ENCODE measurements at places on chromosomes 2 and 18. TPM values are rescaled to one million over a fixed set of nuclear protein-coding genes. Genes with fewer than 3 reads are reported as not detected.
A peak's percentile ranks its signal among the peaks of the same experiment; 100 is the strongest.

DNA sequence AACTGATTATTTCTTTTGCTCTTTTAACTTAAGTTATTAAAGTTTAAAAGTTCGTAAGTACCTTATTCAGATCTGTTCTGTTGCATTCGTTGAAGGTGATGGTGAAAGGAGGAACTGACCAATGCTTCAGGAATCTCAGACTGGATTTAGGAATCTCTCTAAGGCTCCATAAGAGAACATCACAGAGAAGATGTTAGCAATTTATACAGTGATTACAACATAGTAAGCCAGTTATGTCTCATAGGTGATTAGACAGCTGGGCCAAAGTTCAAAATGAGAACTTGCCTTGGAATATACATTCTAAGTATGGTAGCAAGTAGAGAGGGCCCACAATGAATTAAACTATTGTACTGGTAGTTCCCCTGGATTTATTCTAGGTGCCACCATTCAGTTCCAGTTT, 3.2 kb downstream of the MARS2 start:
- no peaks in the 10 kb centered on the region for H3K36me3 ChIP-seq
- peak overlapping the region; percentile 55 for H3K4me3 ChIP-seq
- no peak for DNase-seq
- H3K4me1 ChIP-seq = peaks cover 17% of the 10 kb centered on the region

GRCh38 chr18:48840491-48840877, 110.3 kb downstream of the SMAD7 start:
- H3K36me3 ChIP-seq = no peaks in the 10 kb centered on the region
- H3K27ac ChIP-seq = no peak overlapping the region
- H3K4me1 ChIP-seq = peaks cover 5% of the 10 kb centered on the region
- H3K4me3 ChIP-seq = no peak overlapping the region

DNA sequence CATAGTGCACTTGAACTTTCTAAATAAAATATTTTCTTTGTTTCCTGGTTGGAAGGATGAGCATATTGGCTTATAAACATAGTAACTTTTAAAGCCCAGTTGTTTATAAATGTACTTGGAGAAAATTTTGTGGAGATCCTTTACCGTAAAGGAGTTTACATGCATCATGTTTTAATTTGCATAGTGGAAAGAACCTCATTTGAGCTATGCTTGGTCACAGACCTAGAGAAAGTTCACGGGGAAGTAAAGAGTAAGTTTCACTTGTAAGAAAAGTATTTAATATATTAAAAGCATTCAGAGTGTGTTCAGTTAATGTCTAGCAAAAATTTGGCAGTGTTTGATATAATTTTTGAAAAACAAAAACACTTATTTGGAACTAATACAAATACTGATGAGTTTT, 45.3 kb downstream of the PIKFYVE start:
- no peaks in the 10 kb centered on the region for H3K27me3 ChIP-seq
- H3K4me1 ChIP-seq = peaks cover 13% of the 10 kb centered on the region
- DNase-seq = no peak
- H3K27ac ChIP-seq = peak overlapping the region; percentile 76

- no peak for DNase-seq
- H3K27ac ChIP-seq = no peak overlapping the region
- no peaks in the 10 kb centered on the region for H3K4me1 ChIP-seq
- H3K27me3 ChIP-seq = no peaks in the 10 kb centered on the region
- no peak overlapping the region for H3K4me3 ChIP-seq
These were observed 104.9 kb downstream of the VWA3B start for GRCh38 chr2:98191883-98192282.

GRCh38 chr2:166614029-166614428, 120.0 kb upstream of the SCN7A start:
- no peaks in the 10 kb centered on the region for H3K27me3 ChIP-seq
- no peaks in the 10 kb centered on the region for H3K36me3 ChIP-seq
- DNase-seq = no peak
- no peak overlapping the region for H3K27ac ChIP-seq

GRCh38 chr2:143204062-143204461, 74.8 kb downstream of the ARHGAP15 start:
- H3K4me1 ChIP-seq = no peaks in the 10 kb centered on the region
- DNase-seq = no peak
- H3K36me3 ChIP-seq = no peaks in the 10 kb centered on the region
- H3K4me3 ChIP-seq = no peak overlapping the region

GRCh38 chr2:184692141-184692734, 93.9 kb downstream of the ZNF804A start:
- H3K4me1 ChIP-seq = no peaks in the 10 kb centered on the region
- H3K27me3 ChIP-seq = no peaks in the 10 kb centered on the region
- no peak for DNase-seq
- no peaks in the 10 kb centered on the region for H3K36me3 ChIP-seq
- H3K4me3 ChIP-seq = no peak overlapping the region

DNA sequence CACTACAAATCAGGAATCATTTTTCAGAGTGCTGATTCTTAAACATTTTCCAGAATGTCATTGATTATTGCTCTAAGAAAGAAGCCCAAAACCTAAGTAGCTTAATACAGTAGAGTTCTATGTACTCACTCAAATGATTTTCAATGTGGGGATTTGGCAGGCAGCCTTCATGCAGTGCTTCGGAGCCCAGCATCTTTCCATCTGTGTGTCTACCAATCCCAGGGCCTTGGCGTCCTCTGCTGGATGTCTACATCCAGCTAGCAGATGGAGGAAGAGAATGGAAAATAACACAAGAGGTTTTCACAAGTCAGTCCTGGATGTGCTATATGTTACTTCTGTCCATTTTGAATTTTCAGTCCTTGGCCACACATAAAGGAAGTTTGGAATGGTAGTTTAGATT, 151.8 kb downstream of the RDH14 start:
- DNase-seq = no peak
- H3K36me3 ChIP-seq = no peaks in the 10 kb centered on the region
- H3K27ac ChIP-seq = no peak overlapping the region
- H3K4me3 ChIP-seq = no peak overlapping the region
- H3K27me3 ChIP-seq = no peaks in the 10 kb centered on the region
- H3K4me1 ChIP-seq = no peaks in the 10 kb centered on the region

GRCh38 chr2:120862201-120863060, 126.8 kb downstream of the GLI2 start:
- H3K27ac ChIP-seq = no peak overlapping the region
- H3K27me3 ChIP-seq = peaks cover 2% of the 10 kb centered on the region
- H3K4me1 ChIP-seq = no peaks in the 10 kb centered on the region
- H3K4me3 ChIP-seq = no peak overlapping the region
- H3K36me3 ChIP-seq = no peaks in the 10 kb centered on the region

DNA sequence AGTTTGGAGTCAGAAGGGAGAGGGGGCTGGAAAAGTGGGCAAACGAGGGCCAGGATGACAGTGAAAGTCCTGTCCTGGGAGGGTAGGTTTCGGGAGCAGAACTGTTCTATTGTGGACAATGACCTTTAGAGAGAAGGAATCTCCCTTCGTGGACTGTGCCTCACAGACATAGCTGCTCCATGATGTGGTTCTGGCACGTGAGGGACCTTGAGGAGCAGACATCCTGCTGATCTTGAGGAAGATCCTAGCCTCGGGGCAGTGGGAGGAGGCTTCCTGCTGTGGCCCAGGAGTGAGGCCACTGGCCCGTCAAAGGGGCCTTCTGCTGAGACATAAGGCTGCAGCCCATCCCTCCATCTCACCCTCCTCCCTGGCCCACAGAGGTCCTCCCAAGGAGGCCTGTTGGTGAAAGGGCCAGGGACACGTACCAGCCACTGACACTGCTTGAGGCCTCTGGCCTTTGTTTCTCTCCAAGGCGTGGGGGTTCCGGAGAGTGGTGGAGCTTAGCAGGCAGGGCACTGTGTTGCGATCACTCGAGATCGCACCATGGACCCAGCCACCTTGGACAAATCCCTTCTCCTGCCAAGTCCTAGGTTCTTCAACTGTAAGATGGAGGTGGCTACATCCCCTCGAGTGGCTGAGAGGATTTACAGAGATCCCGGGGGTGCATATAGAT, 167.2 kb downstream of the CELF4 start:
- H3K4me1 ChIP-seq = peaks cover 2% of the 10 kb centered on the region
- peaks cover 4% of the 10 kb centered on the region for H3K27me3 ChIP-seq
- H3K4me3 ChIP-seq = no peak overlapping the region
- no peak overlapping the region for H3K27ac ChIP-seq
- no peak for DNase-seq

- no peak overlapping the region for H3K4me3 ChIP-seq
- no peak overlapping the region for H3K27ac ChIP-seq
- no peaks in the 10 kb centered on the region for H3K4me1 ChIP-seq
- no peaks in the 10 kb centered on the region for H3K27me3 ChIP-seq
These were observed 115.8 kb upstream of the NOSTRIN start for GRCh38 chr2:168686452-168687191.

DNA sequence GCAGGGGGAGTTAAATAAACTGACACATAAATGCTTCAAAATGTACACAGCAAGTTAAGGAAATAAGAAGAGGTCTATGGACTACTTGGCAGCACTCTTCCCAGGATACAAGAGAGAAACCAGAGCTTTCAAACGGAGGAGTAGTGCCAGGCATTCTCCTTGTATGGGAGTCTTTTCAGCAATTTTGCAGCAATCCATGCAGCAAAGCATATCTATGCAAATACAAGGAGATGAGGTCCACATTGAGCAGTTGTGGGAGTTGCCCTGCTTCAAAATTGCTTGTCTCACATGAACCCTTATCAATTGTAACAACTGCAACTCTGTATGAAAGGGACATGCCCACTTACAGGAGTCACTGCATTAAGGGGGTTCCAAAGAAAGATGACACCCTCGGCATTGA, 37.8 kb downstream of the SCN9A start:
- H3K27me3 ChIP-seq = no peaks in the 10 kb centered on the region
- no peak overlapping the region for H3K4me3 ChIP-seq
- no peak for DNase-seq
- H3K27ac ChIP-seq = no peak overlapping the region

DNA sequence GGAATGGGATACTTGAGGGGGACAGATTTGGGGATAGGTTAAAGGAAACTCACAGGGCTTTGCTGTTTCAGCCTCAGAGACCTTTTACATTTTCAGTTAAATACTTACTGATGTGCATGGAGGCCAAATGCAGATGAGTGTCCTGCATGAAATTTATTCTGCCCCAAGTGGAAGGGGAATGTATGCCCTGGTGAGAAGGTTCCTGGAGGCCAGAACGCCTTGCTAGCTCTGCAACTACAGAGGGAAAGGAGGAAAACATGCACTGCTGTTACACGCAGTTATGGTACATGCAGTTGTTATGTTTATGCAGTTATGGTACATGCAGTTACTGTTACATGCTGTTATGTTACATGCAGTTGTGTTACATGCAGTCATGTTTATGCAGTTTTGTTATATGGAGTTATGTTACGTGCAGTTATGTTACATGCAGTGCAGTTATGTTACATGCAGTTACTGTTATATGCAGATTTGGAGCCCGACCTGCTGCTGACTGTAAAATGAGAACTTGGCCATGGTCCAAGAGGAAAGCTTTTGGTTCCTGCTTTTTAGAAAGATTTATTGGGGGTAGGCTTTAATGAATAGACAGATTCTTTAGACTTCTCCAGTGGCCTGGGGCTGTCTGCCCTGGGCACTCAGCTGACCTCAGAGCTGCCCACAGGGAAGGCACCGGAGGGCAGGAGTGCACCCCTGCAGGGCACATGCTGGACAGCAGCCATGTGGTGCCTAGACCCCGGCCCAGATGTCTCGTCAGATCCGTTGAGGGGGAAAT, 84.1 kb downstream of the LDLRAD4 start:
- no peaks in the 10 kb centered on the region for H3K4me1 ChIP-seq
- no peak for DNase-seq
- H3K4me3 ChIP-seq = no peak overlapping the region
- no peaks in the 10 kb centered on the region for H3K36me3 ChIP-seq
- H3K27me3 ChIP-seq = peaks cover 3% of the 10 kb centered on the region
- H3K27ac ChIP-seq = no peak overlapping the region

DNA sequence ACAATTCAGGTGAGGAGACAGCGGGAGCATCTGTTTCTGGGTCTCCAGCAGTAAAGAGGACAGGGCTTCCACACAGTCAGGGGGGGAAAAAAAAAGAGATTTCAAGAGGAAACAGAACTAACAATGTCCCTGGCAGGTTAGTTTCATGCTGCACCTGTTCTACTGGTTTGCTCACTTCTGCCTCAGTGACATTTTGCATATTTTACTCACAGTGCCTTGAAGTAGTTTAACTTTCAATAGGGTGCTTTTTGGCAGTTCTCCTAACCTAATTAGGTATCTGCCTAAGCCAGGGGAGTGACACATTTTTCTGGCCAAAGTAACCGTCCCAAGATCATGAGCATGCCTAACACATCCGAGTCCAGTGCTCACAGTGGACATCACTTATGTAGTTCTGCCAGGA, 109.0 kb upstream of the ALK start:
- H3K4me3 ChIP-seq = no peak overlapping the region
- H3K27me3 ChIP-seq = no peaks in the 10 kb centered on the region
- no peaks in the 10 kb centered on the region for H3K4me1 ChIP-seq
- no peak for DNase-seq
- H3K27ac ChIP-seq = no peak overlapping the region
- H3K36me3 ChIP-seq = no peaks in the 10 kb centered on the region

The MEP1B gene
- not detected for total RNA-seq

The SDC1 gene
- total RNA-seq = 33.1 TPM

The LIMS4 gene
- total RNA-seq = 0.49 TPM

The HOXD13 gene
- not detected for total RNA-seq

The TEKT4 gene
- 0.13 TPM for total RNA-seq

The FRZB gene
- total RNA-seq = not detected

The MLPH gene
- total RNA-seq = 0.40 TPM

The ATIC gene
- total RNA-seq = 300 TPM

The ZNF514 gene
- total RNA-seq = 8.7 TPM

The ARHGAP15 gene
- 44.8 TPM for total RNA-seq

The MTIF2 gene
- 34.1 TPM for total RNA-seq

The GAREM2 gene
- total RNA-seq = 0.85 TPM

The MALL gene
- total RNA-seq = 0.26 TPM
